GM03348 (cell line): ENCODE measurements at places on chromosomes 6 and 20.

DNA sequence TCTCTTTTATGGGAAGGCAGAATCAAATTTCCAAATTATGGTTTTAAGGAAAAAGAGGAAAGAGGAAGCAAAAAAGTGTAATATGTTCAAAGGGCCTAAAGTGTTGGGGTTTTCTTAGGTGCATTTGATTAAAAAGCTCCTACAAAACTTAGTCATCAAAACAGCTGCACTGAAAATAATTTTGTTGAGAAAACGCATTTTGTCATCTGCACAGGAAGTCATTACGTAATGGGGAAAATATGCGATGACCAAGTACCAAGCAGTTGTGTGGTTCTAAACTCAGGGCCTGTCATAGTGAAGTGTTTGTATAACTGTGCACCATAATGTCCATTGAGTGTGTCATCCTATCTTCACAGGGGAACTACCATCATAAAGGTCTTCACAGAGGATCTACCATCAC lies 15.6 kb downstream of the HAO1 start:
- DNase-seq: peak; percentile 58

GRCh38 chr20:62244644-62245108 lies 6.4 kb downstream of the OSBPL2 start:
- no peak for DNase-seq

- no peak for DNase-seq
These were observed 8.1 kb downstream of the L3MBTL1 start for GRCh38 chr20:43515628-43516027.

GRCh38 chr6:152572338-152573088 lies 64.6 kb downstream of the SYNE1 start:
- DNase-seq: no peak

DNA sequence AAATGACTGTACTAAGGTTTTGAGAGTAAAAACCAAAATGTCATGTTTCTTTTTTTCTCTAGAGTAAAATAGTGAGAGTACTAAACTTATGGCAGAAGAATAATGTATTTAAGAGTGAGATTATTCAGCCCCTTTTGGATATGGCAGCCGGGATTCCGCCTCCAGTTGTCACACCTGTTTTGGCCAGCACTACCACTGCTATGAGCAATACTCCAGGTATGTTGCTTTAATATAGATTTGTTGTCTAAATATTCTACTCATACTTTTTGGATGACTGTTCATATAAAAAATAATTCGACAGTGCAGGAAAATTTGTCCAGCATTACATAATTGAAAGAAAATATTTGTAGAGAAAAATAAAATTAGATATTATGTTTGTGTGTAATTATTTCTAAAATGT lies 59.5 kb downstream of the SCAF8 start:
- no peak for DNase-seq

DNA sequence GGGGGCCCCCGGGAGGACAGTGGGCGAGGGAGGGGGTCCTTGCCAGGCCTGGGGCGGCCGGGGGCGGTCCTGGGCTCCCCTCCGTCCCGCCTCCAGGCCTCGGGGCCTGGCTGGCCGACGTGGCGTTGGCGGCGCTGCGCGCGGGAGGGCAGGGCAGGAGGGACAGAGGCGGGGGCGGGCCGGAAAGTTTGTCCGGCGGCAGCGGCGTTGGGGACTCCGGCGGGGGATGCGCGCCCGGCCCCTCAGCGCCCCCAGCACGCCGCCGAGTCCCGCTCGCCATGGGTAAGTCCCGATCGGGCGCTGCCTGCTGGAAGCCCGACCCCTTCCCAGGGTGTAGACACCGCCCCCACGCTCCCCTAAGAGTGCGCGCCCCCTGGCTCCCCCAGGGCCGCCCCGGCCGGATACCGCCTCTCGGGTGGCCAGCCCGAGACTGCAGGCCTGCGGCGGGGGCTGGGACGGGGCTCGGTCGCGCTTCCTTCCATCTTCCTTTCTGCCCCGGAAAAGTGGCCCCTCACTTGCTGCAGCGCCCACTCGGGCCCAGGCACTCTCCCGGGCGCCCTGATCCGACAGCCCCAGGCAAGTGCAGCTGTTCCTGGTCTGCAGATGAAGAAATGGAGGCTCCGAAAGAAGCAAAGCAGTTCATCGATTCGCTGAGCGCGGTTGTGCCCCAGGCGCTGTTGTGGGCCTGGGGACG lies at the start of gene SLC2A10:
Gene SLC2A10 (plus strand): TSS at position 191 of the 694 bp plus-strand sequence. CDS start 88 bp downstream, at position 279.
- DNase-seq: peak; percentile 90

- DNase-seq: peak; percentile 53
These were observed 9.8 kb upstream of the ZNFX1 start for GRCh38 chr20:49287555-49288249.

DNA sequence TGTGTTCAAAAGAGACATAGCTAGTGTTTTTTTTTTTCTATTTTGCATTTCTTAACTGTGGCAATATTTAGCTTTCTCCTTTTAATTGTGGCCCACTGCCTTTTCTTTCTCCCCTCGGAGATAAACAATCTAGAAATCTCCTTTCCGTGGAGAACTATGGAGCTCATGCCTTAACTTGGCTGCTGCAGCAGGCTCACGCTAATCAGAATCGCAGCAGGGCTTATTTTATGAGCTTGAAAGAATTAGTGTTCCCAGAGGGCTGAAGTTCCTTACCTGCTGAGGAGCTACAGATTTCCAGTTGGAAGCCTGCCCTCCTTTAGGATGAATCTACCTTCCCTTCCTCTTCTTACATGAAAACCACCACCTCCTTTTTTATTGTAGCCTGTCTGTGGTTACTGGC lies 35.6 kb downstream of the CTNNBL1 start:
- no peak for DNase-seq
